ENCODE measurements at places on chromosomes 1 and 21.

GRCh38 chr1:89836252-89837035 is 15.6 kb downstream of the LRRC8D start:
- no peak for DNase-seq

DNA sequence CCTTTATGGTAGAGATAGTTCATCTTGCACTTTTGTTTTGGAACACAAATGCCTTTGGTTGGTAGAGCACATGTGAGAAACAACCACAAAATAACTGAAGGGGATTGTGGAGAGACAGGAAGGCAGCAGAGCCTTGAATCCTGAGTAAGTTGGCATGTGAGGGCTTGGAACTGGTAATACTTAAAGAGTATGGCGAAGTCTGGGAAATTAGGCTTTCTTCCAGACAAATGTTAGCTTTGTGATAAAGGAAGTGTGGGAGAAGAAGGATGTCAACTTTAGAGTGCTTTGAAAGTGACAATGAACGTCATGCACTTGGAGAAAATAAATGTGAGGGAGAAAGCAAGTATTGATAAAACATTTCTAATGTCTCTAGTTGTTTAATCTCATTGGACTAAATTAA is 476.3 kb upstream of the ZRANB2 start:
- no peak for DNase-seq

GRCh38 chr1:37028981-37029617 is 5.2 kb downstream of the GRIK3 start:
- DNase-seq, result no peak

DNA sequence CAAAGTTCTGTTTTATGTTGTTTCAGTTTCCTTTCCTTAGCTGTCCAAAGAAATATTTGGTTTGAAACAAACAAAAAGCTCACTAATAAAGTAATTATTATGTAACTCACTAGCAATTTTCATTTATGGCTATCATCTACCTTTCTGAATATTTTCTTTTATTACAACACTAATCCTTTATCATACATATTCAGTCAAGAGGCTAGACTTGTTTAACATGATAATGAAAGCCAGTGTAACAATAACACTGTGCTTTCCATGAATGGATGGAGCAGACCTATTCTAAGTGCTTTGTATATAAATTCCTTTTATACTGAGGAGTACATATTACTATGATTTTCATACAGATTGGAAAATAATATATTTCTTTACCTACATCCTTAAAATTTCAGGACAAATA is 972.8 kb upstream of the ADGRL4 start:
- no peak for DNase-seq

- no peak for DNase-seq
Observed at GRCh38 chr1:38283696-38284470, 237.3 kb upstream of the POU3F1 start.

GRCh38 chr1:83693427-83694126 is 305.4 kb downstream of the TTLL7 start:
- DNase-seq, result peak; percentile 44

GRCh38 chr1:224623310-224623714 is 7.2 kb downstream of the CNIH3 start:
- no peak for DNase-seq

DNA sequence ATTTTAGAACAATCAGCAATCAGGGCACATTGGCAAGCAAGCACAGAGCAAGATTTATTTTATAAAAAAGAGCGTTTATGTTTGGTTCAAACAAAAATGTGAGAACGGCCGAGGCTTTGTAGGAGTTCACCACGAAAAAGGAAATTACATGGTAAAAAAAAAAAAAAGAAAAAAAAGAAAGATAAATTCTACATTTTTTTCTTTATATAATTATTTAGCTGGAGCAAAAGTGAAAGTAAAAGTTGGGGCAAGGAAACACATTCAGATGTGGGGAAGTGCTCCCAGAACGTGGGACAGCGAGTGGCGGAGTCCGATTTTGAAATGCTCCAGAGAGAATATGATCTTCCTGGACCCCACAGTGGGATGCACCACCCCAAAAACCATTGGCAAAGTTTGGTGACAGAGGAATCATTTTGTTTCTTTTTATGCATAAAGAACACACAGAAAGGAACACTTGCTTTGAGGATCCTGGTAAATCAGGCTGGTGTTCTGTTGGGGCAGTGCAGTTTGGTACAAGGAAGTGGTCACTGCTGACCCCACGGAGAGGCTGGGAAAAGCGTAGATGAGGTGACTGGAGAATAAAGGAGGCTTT is 16.3 kb upstream of the ATP5PO start:
- no peak for DNase-seq

GRCh38 chr1:46302641-46303037 is 777 bp downstream of the LRRC41 start:
- peak; percentile 31 for DNase-seq

DNA sequence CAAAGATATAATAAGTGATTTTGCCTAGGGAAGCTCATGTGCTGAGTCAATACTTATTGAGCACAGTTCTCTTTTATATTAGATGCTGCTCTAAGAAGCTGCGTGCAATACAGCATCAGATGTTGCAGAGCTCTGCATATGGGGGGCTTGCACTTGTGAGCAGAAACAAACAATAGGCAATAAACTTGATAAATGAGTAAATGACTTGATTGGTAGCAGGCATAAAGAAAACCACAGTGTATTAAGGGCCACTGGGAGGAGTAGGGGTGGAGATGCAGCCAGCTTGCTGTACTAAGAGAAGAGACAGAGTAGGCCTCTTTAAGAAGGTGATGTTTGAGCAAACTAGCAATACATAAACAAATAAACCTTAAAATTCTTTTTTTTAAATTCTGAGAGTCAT is 598.5 kb upstream of the ADAMTS5 start:
- DNase-seq, result no peak

GRCh38 chr1:12339396-12339795 is 109.6 kb downstream of the VPS13D start:
- peak; percentile 48 for DNase-seq

DNA sequence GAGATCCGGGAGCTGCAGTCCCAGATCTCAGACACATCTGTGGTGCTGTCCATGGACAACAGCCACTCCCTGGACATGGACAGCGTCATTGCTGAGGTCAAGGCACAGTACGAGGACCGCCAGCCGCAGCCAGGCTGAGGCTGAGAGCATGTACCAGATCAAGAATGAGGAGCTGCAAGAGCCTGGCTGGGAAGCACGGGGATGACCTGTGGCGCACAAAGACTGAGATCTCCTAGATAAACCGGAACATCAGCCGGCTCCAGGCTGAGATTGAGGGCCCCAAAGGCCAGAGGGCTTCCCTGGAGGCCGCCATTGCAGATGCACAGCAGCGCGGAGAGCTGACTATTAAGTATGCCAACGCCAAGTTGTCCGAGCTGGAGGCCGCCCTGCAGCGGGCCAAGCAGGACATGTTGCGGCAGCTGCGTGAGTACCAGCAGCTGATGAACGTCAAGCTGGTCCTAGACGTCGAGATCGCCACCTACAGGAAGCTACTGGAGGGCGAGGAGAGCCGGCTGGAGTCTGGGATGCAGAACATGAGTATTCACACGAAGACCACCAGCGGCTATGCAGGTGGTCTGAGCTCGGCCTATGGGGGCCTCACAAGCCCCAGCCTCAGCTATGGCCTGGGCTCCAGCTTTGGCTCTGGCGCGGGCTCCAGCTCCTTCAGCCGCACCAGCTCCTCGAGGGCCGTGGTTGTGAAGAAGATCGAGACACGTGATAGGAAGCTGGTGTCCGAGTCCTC is 25.5 kb downstream of the ETV3L start:
- peak; percentile 54 for DNase-seq

GRCh38 chr21:34911360-34911759 is 137.7 kb downstream of the RUNX1 start:
- DNase-seq, result no peak

GRCh38 chr21:45845770-45846090 is 135.8 kb upstream of the COL6A1 start:
- no peak for DNase-seq

DNA sequence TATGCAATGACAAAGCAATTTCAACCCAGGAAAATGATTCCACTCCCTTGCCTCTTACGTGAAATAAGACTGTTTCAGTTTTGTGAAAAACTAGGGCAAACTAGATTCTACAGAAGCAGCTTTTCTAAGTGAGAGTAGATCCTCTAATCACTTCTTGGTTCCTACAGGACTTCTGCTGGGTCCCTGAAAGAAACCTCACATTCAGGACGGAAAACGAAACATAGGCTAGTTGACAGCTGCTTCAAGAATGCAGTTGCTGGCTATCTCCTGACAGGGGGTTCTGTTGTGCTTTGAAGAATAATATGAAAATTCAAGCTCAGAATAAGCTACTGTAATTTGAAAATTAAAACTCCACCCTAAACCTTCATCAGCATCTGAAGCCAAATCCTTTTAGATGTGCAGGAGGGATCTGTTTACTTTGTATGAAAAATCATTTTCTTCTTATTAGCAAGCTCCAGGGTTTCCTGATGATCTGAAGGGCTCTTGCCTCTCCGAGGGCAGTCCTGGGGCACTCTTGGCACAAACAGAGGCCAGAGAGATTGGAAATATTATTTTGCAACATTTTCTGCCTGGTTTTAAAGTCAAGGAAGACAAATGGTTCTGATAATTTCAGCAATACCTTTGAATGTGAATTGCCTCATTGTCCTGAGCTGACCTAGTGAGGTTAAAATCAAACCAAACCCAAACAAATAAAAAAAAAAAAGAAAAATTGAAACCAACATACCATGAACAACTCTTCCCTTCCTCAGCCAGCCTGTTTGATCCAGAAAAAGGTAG is 55.0 kb downstream of the NTMT2 start:
- DNase-seq, result no peak
